M059J (cell line): ENCODE measurements at places on chromosomes 11 and 22. TPM values are rescaled to one million over a fixed set of nuclear protein-coding genes. Genes with fewer than 3 reads are reported as not detected.

Gene SMTNL1
- not detected in 2 replicates for total RNA-seq

Gene SLC17A6
- total RNA-seq = not detected in 2 replicates

Gene GRAP2
- 0.15 and 0.22 TPM in 2 replicates for total RNA-seq

Gene COA4
- total RNA-seq = 124 and 143 TPM in 2 replicates

Gene SLC22A25
- total RNA-seq = not detected in 2 replicates

DNA sequence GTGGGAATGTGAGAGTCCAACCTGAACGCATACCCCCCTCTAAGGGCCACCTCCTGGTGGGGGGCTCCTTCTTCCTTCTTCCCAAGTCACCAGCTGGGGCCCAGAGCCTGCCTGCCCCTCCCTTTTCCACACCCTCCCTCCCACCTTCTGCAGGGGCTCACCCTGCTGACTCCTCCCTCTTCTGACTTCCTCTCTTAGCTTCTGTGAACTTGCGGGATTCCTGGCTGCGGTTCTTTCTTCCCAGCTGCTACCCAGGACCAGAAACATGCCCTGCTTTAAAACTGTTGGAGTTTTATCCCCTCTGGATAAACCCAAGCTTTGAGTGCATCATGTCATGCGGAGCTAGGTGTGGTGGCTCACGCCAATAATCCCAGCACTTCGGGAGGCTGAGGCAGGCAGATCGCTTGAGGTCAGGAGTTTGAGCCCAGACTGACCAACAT, 10.2 kb downstream of the LRRC74B start:
- DNase-seq = no peak

- DNase-seq = no peak
Observed at GRCh38 chr11:4086575-4087353, 7.8 kb upstream of the RRM1 start.

GRCh38 chr11:47923667-47924066, 56.7 kb upstream of the PTPRJ start:
- DNase-seq = peak; percentile 71

- DNase-seq = no peak
Observed at GRCh38 chr11:23974051-23974450, 522.8 kb upstream of the LUZP2 start.

DNA sequence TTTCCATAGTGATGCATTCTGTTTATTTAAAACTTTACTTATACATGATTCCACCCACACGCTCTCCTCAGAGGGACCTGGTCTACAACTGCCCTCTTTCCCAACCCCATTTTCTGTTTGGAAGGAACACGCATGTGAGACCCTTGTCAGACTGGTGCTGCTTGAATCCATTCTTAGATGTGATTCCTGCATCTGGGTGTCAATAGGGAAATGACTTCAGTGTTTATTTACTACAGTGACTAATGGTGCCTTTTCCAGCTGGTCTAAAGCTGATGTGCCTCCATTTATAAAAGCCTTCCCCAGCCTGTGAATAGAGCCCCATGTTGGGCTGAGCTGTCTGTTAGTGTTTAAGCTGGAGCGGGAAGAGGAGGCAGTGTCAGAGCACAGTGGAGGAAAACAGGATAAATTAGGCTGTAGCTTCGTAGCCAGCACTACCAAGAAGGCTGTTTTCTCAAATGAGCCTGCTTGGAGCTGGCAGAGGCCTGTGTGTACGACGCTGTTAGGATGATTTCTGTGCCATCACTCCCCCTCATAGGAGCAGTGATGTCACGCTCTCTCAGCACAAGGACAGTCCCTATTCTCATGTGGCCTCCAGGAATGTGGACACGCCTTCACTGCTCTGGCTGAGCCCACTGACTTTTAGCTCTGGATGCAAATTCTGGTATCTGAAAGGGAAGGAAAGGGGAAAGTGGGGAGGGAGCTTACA, 18.9 kb upstream of the C11orf96 start:
- peak; percentile 54 for DNase-seq

DNA sequence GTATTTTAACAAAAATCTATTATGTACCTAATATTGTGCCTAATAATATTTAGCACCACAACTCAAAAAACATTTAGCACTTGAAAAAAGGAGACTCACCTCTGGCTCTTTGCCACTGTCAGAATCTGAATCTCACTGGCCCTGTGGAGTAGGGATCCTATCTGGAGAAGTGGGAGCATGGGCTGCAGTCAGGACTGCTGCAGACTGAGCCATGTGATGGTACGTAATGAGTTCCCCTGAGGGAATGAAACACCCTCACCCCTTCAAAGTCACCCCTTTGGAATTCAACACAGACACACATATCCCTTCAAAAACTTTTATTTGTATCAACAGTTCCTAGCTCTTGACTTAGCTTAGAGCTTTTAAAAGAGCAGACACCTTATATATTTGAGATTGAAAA, 6.5 kb downstream of the PTPMT1 start:
- DNase-seq = peak; percentile 81

DNA sequence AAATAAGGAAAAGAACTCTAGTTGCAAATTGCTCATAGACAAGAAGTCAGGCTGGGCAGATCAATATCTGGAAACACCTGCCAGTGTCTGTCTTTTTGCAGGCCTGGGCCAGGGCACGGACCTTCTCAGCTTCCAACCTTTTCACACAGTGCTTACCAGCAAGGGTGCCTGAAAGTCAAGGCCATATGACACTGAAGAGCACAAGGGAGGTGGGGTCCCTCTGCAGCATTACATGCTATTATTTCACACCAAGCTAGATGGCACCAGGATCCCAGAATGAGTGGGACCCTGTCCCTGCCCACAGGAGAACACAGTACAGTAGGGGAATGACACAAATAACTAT, 5.9 kb upstream of the PEX26 start:
- no peak for DNase-seq

DNA sequence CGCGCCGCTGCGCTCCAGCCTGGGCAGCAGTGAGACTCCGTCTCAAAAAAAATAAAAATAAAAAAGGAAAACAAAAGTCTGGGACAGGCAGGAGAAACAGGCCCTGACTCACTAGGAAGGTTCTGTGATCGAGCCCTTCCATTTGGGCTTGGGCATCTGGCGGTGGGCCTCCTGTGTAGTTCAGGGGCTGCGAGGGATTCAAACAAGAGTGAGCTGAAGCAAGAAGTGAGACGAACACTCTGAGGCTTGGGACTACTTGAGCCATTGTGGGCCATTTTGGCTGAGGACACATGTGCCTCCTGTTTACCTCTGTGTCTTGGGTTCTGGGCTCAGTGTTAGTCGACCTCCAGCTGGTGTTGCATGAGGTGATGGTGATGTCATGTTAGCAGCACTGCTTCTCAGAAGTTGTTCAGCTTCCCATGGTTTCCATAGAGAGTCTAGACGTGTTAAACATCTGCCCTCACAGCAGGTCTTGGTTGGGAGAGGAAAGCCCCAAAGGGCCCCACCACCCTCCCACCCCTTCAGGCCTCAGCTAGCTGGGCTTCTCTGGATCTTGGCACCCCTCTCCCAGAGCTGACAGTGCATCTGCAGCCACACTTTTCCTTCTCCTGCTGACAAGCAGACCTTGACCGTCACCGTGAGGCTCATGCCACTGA, 57.8 kb downstream of the MED15 start:
- peak; percentile 14 for DNase-seq

DNA sequence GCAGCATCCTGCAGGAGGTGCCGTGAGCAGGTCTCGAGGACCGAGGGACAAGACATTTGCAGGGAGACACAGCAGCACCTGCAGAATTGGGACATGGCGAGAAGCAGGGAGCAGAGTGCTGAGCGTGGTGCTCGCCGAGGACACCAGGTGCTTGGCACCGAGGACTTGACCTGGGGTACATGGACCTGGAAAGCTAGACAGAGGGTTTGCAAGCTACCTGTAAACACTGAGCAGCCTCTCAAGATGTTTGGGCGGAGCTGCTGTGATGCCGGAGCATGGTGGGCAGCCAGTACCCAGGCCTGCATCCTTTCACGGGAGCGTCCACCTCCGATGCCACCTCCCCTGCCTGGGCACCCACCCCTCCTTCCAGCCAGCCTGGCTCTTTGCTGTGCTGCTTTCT, 773.2 kb downstream of the TBC1D22A start:
- DNase-seq = no peak

GRCh38 chr11:8566613-8567210, 27.3 kb downstream of the STK33 start:
- DNase-seq = peak; percentile 60

DNA sequence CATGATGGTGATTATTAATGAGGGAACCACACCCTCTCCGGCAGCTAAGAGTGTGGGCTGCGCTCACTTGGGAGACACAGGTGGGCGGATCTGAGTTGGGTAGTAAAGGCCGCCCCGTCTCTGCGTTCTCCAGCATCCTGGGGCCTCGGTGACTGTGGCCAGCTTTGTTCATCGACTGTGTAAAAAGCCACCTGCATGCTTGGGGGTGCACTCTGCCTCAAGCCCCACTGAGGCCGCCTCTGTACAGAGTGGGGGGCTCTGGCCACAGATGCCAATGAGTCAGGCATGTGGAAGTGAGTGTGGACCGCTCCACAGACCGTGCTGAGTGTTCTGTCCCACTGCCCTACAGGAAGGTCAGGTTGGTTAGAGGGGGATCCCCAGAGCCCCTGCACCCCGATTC, 192.7 kb downstream of the SHANK2 start:
- DNase-seq = no peak

DNA sequence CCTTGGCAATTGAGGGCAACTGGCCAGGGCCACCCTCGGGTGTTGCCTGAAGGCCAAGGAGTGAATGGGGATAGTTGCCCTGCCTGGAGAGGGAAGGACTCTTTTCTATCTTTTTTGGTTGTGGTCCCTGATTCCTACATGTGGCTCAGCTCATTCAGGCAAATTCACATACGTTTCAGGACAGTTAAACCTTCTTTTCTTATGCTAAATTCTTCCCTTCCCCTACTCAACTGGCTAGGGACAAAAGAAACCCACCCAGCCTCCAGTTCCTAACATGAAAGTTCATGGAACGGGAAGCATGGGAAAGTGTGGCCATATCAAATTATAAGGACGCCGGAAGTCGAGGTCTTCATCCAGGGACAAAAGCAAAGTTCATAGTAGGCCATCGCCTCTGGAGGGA, 26.3 kb upstream of the APLNR start:
- no peak for DNase-seq

GRCh38 chr11:117037279-117037974, 60.8 kb downstream of the SIK3 start:
- peak; percentile 48 for DNase-seq

- peak; percentile 70 for DNase-seq
Observed at GRCh38 chr11:11178671-11179638, 174.1 kb downstream of the CSNK2A3 start.

DNA sequence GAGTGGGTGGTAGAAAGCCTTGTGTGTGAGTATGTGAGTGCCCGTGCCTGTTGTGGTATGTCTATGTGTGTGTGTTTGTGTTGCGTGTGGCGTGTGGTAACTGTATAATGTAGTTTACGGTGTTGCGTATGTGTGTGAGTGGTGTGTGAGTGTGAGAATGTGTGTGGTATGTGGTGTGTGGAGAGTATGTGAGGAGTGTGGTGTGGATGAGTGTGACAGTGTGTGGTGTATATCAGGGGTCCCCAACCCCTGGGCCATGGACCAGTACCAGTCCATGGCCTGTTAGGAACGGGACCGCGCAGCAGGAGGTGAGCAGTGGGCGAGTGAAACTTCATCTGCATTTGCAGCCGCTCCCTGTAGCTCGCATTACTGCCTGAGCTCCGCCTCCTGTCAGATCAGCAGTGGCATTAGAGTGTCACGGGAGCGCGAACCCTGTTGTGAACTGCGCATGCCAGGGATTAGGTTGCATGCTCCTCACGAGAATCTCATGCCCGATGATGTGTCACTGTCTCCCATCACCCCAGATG, 5.7 kb downstream of the UPK3A start:
- DNase-seq = peak; percentile 67

GRCh38 chr11:13928566-13929251, 33.8 kb upstream of the SPON1 start:
- DNase-seq = peak; percentile 89

GRCh38 chr22:38262051-38262795, 10.6 kb downstream of the TMEM184B start:
- peak; percentile 22 for DNase-seq

- no peak for DNase-seq
Observed at GRCh38 chr11:70545610-70545912, 147.2 kb downstream of the CTTN start.

- DNase-seq = no peak
Observed at GRCh38 chr11:119683783-119684182, 45.2 kb downstream of the NECTIN1 start.

DNA sequence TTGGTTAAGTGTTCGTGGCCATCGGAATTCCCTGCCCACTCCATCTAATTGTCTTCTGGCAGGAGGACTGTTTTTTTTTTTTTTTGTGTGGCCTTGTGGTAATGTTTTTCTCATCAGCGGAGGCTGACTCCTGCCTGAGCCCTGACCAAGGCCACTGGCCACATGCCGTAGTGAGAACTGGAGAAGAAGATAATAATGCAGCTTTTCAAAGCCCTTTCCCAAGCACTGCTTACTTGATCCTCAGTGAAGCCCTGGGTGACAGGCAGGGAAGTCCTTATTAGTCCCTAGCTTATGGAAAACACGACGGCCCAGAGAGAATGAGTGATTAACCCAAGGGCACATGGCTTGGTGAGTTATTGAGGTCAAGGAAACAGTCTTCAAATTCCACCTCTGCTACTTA, 71.2 kb downstream of the ADM start:
- DNase-seq = peak; percentile 93

GRCh38 chr11:1074244-1075221, at the start of gene MUC2:
Gene MUC2, plus strand, starts transcription at chr11:1074874.
- no peak for DNase-seq

DNA sequence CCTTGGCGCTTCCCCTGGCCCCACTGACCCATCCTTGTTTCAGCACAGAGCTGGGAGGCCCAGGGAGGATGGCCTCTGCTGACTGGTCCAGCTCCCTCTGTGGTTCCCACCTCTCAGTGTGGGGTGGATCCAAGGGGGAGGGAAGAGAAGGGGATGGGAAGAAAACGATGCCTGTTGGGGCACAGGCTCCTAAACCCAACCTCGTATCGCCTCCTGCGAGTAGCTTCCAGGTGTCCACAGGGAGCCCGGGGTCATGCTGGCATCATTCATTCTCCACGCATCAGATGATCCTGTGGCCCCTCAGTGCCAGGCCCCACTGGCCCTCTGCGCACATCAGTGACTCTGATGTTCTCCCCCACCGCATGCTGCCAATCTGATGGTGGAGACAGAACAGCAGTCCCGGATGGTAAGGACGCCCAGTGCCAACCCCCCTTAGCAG, 5.1 kb downstream of the MYEOV start:
- DNase-seq = peak; percentile 65

DNA sequence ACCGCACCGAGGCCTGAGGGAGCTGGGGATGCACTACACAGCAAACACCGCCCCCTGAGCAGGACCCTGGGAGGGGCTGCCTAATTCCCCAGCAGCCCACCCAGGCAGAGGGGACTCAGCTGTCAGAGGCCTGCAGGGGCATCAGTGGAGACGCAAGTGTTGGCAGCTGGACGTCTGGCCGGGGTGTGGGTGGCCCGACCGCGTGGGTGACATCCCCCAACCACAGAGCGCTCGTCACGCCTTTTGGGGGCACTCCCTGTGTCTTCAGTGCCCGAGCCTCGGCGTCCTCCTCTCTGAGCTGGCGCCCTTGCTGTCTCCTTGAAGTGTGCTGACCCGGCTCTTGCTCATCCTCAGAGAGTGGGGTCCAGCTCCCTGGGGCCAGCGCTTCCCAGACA, 150.2 kb downstream of the BRD1 start:
- no peak for DNase-seq
